ENCODE measurements at places on chromosomes 1 and 21.
A peak's percentile ranks its signal among the peaks of the same experiment; 100 is the strongest.

DNA sequence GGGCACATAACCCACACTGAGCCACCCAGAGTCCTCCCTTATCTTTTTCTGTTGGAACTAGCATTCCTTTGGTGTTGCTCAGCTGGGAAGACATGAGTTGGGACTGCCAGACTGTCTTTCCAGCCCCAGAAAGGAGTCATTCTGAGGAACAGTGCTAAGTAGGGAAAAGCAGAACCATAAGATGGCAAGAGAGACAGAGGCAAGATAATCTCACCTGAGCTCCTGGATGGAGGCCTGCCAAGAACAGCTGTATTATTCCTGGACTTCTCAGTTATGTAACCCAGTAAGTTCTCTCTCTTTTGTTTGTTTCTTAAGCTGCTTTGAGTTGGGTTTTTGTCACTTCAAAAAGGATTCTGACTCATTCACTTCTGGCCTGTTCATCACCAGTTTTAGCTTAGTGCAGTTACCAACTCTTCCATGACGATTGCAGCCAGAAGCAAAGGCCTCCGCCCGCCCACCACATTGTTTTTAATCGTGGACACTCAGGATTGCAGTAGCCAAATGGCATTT, 134.4 kb downstream of the OMA1 start:
- DNase-seq, result no peak

- no peak for DNase-seq
Measured at GRCh38 chr1:208499601-208500000, 255.4 kb upstream of the PLXNA2 start.

- DNase-seq, result peak; percentile 44
Measured at GRCh38 chr1:107964336-107965109, 457 bp downstream of the VAV3 start.

GRCh38 chr21:44583800-44584147, 3.4 kb upstream of the KRTAP10-5 start:
- peak; percentile 36 for DNase-seq

Data from stimulated activated CD4-positive, alpha-beta T cell treated with anti-CD3 and anti-CD28 coated beads, Interleukin-2, amount 100 ng/mL, for 24 hours (primary cell).